Activated CD4-positive, alpha-beta T cell treated with anti-CD3 and anti-CD28 coated beads, Interleukin-2, amount 10 ng/mL, durations not matched to agents 24 days and 14 days (primary cell): ENCODE measurements at places on chromosomes 3 and 15.
A peak's percentile ranks its signal among the peaks of the same experiment; 100 is the strongest.

DNA sequence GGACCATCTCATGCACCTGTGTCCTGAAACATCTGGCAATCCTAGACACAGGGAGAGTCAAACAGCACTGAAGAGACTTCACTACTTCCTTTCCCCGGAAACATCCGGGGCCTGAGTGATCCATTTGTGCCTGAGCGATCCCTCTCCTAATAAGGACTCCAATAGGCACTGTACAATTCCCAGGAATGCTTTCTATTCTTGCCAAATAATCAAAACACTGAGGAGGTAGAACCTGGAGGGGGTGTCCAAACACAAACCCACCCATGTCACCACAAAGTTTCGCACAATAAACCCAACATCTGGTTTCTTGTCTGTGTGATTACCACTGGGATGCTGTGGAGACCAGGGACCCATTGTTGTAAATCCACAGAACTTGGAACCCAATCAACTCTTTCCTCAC, 205.0 kb downstream of the OPA1 start:
- DNase-seq, result no peak

DNA sequence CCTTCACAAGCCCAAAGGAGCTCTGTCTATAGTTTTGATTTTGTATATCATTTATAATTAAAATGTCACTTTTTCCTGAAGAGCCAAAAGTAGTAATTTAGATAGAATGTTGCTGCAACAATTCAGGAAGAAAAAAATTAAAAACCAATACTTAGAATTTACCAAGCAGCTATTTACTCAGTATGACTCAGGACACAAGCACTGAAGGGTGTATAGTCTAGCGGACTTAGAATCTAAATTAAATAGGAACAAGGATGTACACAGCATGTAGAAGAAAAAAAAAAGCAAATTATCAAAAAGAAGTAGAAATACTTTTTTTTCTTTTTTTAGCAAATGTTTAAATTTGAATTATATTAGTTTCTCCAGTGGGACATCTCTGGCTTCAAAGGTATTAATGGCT, 31.6 kb downstream of the PGBD4 start:
- no peak for DNase-seq

- no peak for DNase-seq
Observed at GRCh38 chr3:59268170-59268569, 218.3 kb upstream of the CFAP20DC start.

GRCh38 chr3:107657971-107658370, 135.2 kb downstream of the BBX start:
- no peak for DNase-seq

- no peak for DNase-seq
Observed at GRCh38 chr15:78619022-78619950, 1.5 kb downstream of the CHRNA3 start.

DNA sequence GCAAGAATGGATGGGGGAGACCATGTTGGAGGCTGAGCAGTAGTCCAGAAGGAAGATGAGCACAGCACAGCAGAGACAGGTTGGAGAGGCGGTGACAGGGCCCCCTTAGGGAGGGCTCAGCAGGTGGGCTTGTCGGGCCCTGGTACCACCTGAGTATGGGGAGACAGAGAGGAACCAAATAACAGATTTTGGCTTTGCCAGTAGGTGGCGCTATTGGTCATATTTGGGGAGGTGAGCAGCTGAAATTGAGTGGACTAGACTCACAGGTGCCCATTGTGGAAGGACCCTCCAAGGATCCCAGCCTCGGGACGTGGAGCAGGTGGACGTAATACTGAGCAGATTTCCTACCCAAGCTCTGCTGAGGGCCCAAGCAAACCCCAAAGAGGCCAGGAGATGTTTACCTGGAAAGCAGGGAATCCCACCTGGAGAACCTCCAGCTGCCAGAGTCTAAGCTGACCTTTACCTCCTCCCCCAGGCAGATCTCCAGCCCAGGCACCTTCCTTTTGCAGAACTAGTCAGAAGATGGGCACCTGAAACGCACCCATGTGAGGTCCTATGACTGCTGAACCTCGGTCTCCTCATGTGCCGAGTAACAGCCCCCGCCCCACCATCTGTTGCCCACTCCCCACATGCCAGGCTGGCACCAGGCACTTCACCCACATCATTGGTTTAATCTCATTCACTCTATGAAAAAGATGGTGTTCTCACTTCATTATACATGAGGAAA, 24.6 kb upstream of the CORO2B start:
- DNase-seq, result peak; percentile 92

GRCh38 chr15:85543741-85544155, 163.3 kb downstream of the AKAP13 start:
- peak; percentile 82 for DNase-seq

- DNase-seq, result no peak
Observed at GRCh38 chr3:59878038-59878427, 828.2 kb upstream of the CFAP20DC start.

DNA sequence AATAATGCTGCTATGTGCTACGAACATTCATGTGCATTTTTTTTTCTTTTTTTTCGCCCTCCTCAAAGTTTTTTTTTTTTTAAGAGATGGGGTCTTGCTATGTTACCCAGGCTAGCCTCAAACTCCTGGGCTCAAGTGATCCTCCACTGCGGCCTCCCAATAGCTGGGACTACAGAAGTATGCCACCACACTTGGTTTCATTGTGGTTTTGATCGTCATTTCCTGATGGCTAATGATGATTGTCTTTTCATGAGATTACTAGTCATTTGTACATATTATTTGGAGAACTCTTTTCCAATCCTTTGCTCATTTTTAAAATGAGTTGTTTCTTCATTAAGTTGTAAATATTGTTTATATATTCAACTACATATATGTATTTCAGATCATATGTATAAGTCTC, 48.8 kb downstream of the FBXO22 start:
- no peak for DNase-seq

DNA sequence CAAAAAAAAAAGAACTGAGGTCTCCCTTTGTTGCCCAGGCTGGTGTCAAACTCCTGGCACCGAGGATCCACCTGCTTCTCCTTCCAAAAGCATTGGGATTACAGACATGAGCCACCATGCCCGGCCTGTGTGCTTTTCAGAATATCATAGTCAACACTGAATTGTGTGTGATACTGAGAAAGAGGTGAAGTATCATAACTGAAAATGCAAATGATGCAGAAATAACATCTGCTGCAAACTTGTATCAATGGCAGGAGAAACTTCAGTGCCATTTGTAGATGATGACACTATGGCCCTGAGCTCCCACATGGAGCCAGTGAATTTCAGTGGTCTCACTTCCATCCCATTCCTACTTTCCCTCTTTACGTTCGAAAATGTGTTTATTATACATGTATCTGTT, 21.9 kb downstream of the IL12A start:
- DNase-seq, result no peak

GRCh38 chr15:94610069-94610468, 378.7 kb downstream of the MCTP2 start:
- peak; percentile 69 for DNase-seq

- no peak for DNase-seq
Observed at GRCh38 chr3:184058029-184058428, 5.2 kb downstream of the HTR3C start.

GRCh38 chr15:55897560-55898336, 95.7 kb downstream of the NEDD4 start:
- DNase-seq, result peak; percentile 61

DNA sequence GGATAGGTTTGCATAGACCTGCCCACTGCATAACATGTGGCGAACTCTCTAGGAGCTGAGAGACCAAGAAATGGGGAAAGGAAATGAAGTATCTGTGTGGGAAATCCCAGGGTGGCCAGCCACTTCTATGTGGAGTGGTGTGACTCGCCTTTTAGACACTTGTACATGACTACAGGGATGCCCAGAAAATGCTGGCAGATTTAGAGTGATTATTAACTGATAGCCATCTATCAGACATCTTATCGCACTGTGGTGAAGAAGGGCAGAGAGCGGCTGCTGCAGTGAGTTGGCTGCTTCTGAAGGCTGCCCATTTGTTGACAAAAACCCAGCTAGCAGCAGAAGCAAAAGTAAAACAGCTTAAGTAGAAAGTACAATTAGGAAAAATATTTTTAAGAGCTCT, 18.1 kb upstream of the STAC start:
- DNase-seq, result no peak

GRCh38 chr3:120394347-120394746, 45.2 kb upstream of the LRRC58 start:
- no peak for DNase-seq

DNA sequence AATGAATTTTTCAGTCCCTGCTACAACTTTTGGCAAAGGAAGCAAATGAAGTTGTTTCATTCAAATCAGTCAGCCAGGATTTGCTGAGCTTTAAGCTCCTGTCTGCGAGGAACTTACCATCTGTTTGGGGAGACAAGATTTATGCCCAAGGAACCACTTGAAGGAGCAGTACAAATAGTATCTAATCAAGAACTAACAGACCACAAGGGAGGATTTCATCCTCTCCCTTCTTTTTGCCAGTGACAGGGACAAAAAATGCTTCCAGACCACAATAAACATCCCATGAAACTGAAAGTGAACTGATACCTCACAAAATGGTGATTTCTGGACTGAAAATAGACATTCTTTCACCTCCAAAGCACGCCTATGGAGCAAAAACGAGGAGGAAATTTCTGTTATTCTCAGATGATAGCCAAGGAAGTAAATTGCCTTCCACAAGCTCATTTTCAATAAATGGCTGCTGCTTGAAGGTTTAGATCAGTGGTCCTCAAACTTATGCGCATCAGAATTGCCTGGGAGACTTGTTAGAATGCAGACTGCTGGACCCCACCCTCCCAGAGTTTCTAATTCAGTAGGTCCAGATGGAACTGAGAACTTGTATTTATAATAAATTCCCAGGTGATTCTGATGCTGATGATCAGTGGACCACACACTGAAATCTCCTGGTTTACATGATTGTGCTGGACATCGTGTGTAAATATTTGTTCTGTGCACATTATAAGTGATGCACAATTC, 202.4 kb upstream of the GADL1 start:
- DNase-seq, result peak; percentile 56

GRCh38 chr3:86950717-86951116, 40.2 kb downstream of the VGLL3 start:
- no peak for DNase-seq
